Thyroid gland (tissue), 4 donors: ENCODE measurements at places on chromosomes 5 and 9.

- DNase-seq = no peak
- no peaks in the 10 kb centered on the region for H3K36me3 ChIP-seq
- no peak overlapping the region for H3K4me3 ChIP-seq
Observed at GRCh38 chr9:89940625-89941024, 335.8 kb downstream of the GADD45G start.

GRCh38 chr9:110635589-110635988 lies 33.0 kb upstream of the MUSK start:
- H3K4me3 ChIP-seq = no peak overlapping the region
- no peak overlapping the region for H3K27ac ChIP-seq
- no peaks in the 10 kb centered on the region for H3K4me1 ChIP-seq
- DNase-seq = no peak

- H3K4me3 ChIP-seq = no peak overlapping the region
- no peaks in the 10 kb centered on the region for H3K27me3 ChIP-seq
- no peaks in the 10 kb centered on the region for H3K36me3 ChIP-seq
- no peaks in the 10 kb centered on the region for H3K4me1 ChIP-seq
- peak; percentile 20 for DNase-seq
Observed at GRCh38 chr9:126980231-126980630, 65.6 kb downstream of the RALGPS1 start.

DNA sequence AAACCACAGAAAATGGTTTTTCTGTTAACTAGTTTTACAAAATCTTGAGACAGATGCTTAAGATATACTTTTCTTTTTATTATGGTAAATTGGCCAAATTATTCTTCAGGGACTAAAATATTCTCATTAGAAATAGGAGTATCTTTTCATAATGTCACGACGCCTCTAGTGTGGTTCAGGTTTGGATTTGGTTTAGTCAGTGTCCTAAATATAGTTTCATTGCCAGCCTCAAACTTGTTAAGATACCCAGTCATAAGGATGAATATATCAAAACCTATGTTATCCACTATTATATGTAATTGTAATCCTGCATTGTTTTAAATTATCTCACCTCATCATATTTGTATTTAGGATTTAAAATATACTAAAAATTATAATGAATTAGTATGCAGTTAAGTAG lies 13.7 kb downstream of the NDUFAF2 start:
- no peak overlapping the region for H3K27ac ChIP-seq
- H3K27me3 ChIP-seq = no peaks in the 10 kb centered on the region
- H3K4me3 ChIP-seq = no peak overlapping the region
- no peaks in the 10 kb centered on the region for H3K4me1 ChIP-seq

GRCh38 chr5:172569861-172570558 lies 71.1 kb upstream of the NEURL1B start:
- no peaks in the 10 kb centered on the region for H3K27me3 ChIP-seq
- DNase-seq = no peak
- no peak overlapping the region for H3K27ac ChIP-seq
- H3K36me3 ChIP-seq = no peaks in the 10 kb centered on the region
- H3K4me3 ChIP-seq = no peak overlapping the region
- H3K4me1 ChIP-seq = no peaks in the 10 kb centered on the region

- no peak for DNase-seq
- H3K27ac ChIP-seq = peak overlapping the region; percentile 65
- no peak overlapping the region for H3K4me3 ChIP-seq
- no peaks in the 10 kb centered on the region for H3K36me3 ChIP-seq
Observed at GRCh38 chr9:136656795-136657611, 5.7 kb upstream of the EGFL7 start.

GRCh38 chr5:43646992-43647391 lies 44.0 kb downstream of the NNT start:
- no peak overlapping the region for H3K4me3 ChIP-seq
- peaks cover 18% of the 10 kb centered on the region for H3K4me1 ChIP-seq
- no peaks in the 10 kb centered on the region for H3K27me3 ChIP-seq
- DNase-seq = no peak

- H3K27ac ChIP-seq = no peak overlapping the region
- H3K27me3 ChIP-seq = no peaks in the 10 kb centered on the region
- H3K4me1 ChIP-seq = no peaks in the 10 kb centered on the region
- no peaks in the 10 kb centered on the region for H3K36me3 ChIP-seq
- DNase-seq = peak; percentile 53
Observed at GRCh38 chr9:117315236-117315635, 99.6 kb downstream of the ASTN2 start.

GRCh38 chr5:179271428-179271734 lies 73.9 kb downstream of the ADAMTS2 start:
- H3K4me3 ChIP-seq = no peak overlapping the region
- H3K4me1 ChIP-seq = peaks cover 1% of the 10 kb centered on the region
- H3K27me3 ChIP-seq = no peaks in the 10 kb centered on the region
- H3K36me3 ChIP-seq = no peaks in the 10 kb centered on the region
- H3K27ac ChIP-seq = no peak overlapping the region

DNA sequence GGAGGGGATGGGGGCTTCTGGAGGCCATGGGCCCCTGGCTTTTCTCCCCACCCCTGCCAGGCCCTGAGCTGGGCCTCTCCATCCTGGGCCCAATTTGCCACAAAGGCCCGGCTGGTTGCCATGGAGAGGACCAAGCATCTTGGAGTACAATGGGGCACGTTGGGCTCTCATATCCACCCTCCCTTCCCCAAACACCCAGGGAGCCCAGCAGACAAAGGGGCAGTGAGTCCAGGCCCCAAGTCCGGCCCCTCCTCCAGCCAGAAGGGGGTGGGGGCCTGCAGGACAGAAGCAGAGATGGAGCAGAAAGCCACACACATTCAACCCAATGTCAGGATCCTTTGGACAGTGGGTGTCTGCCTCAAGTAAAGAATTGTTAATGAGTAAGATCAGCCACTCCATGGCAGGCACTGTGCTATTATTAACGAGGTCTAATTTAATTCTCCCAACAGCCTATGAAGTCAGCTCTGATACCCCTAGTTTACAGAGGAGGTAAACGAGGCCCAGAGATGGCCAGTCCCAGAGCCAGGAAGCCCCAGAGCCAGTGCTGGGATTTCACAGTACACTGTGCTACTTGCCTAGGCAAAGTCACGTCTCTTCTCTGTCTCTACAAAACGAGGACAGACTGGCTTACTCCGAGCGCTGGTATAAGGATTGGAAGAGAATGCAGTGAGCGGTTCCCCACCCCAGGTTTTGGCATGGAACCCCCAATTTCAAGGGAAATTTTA lies 2.3 kb downstream of the CRB2 start:
- H3K27ac ChIP-seq = no peak overlapping the region
- no peak for DNase-seq
- no peak overlapping the region for H3K4me3 ChIP-seq
- H3K36me3 ChIP-seq = no peaks in the 10 kb centered on the region
- H3K27me3 ChIP-seq = no peaks in the 10 kb centered on the region
- peaks cover 41% of the 10 kb centered on the region for H3K4me1 ChIP-seq

DNA sequence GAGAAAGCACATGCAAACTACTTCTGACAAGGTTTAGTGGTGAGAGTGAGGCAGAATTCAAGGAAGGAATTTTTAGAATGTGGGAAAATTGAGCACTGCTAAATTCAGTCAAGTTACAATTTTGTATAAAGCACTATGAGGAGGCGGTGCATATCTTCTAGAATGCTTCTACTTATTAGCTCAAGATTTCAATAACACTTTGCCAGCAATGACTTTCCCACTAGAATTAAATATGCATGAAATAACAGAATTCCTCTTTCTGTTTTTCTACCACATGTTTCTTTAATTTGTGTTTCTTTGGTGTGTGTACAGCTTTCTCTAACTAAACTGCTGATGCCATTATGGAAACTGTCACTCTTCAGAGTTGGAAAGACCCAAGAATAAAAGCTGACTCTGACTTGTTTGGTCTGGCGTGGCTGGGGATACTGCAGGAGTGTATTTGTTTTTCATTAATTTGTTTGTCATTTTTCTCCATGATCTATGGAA lies 163.5 kb downstream of the ARSB start:
- no peak overlapping the region for H3K4me3 ChIP-seq
- H3K4me1 ChIP-seq = peaks cover 29% of the 10 kb centered on the region
- H3K27ac ChIP-seq = no peak overlapping the region
- H3K27me3 ChIP-seq = no peaks in the 10 kb centered on the region
- DNase-seq = no peak
- no peaks in the 10 kb centered on the region for H3K36me3 ChIP-seq

- H3K4me1 ChIP-seq = no peaks in the 10 kb centered on the region
- H3K36me3 ChIP-seq = no peaks in the 10 kb centered on the region
- no peak overlapping the region for H3K27ac ChIP-seq
Observed at GRCh38 chr9:121071756-121072421, 2.9 kb upstream of the CNTRL start.

DNA sequence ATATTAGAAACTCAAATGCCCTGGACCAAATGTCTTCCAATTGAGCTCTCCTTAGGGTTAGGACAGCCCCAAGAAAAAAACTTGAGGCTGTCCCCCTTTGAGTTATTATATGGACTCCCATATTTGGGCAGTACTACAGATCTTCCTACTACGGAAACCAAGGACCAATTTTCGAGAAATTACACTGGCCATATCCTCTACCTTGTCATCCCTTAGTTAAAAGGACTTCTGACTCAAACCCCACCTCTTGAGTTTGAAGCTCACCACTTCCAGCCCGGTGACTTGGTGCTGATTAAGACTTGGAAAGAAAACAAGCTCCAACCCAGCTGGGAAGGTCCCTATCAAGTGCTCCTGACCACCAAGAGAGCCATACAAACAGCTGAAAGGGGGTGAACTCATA lies 497.0 kb upstream of the GRAMD2B start:
- H3K4me3 ChIP-seq = no peak overlapping the region
- H3K4me1 ChIP-seq = no peaks in the 10 kb centered on the region
- no peak for DNase-seq
- no peak overlapping the region for H3K27ac ChIP-seq
- no peaks in the 10 kb centered on the region for H3K27me3 ChIP-seq

GRCh38 chr5:151101746-151102145 lies 20.9 kb upstream of the TNIP1 start:
- H3K36me3 ChIP-seq = no peaks in the 10 kb centered on the region
- peaks cover 58% of the 10 kb centered on the region for H3K4me1 ChIP-seq
- no peak overlapping the region for H3K4me3 ChIP-seq
- H3K27me3 ChIP-seq = no peaks in the 10 kb centered on the region
- peak overlapping the region; percentile 90 for H3K27ac ChIP-seq
